ENCODE measurements at places on chromosomes 16 and 17.
A peak's percentile ranks its signal among the peaks of the same experiment; 100 is the strongest.

- no peak for DNase-seq
Measured at GRCh38 chr17:66337268-66337667, 34.9 kb downstream of the PRKCA start.

DNA sequence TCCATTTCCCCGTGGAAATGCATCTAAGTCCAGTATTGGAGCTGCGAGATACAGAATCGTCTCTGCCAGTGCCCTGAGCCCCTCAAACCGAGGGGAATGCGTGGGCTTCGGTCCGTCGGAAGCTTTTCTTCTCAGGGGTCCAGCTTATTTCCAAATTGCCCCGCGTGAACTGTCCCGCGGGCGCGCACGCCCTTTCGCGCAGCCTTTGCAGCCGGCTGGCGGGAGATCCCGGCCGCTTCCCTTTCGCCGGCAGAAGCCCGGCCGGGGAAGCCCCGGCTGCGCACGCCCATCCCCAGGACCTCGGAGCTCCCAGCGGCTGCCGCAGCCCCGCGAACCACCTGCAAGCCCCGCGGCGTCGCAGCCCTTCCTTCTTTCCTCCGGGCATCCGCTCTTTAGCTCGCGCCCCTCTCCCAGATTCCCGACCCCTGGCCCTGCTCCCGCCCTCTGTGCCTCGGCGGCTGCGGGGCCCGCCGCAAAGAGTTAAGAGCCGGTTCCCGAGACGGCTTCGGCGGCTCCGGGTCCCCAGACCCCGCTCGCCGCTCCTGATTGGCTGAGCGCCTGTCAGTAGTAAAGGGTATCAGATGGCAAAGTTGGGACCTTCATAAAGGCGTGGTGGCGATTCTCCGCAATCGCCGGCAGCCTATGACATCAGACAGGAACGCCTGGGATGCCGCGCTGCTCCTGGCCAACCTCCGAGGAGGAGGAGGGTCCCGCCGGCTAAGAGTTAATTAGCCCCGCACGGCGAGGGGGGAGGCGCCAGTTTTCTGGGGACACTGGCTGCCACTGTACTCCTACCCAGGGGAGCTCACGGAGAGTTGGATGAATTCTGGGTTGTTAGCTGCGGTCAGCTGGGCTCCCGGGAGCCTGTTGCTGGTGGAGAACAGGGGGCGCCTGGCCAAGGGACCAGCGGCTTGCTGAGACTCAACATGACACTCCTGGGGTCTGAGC lies at the start of gene MYOCD:
Gene MYOCD (plus strand): TSS at position 628 of the 948 bp plus-strand sequence. CDS start 299 bp downstream, at position 927.
- no peak for DNase-seq

- no peak for DNase-seq
Measured at GRCh38 chr17:20092261-20092867, 83.2 kb downstream of the SPECC1 start.

DNA sequence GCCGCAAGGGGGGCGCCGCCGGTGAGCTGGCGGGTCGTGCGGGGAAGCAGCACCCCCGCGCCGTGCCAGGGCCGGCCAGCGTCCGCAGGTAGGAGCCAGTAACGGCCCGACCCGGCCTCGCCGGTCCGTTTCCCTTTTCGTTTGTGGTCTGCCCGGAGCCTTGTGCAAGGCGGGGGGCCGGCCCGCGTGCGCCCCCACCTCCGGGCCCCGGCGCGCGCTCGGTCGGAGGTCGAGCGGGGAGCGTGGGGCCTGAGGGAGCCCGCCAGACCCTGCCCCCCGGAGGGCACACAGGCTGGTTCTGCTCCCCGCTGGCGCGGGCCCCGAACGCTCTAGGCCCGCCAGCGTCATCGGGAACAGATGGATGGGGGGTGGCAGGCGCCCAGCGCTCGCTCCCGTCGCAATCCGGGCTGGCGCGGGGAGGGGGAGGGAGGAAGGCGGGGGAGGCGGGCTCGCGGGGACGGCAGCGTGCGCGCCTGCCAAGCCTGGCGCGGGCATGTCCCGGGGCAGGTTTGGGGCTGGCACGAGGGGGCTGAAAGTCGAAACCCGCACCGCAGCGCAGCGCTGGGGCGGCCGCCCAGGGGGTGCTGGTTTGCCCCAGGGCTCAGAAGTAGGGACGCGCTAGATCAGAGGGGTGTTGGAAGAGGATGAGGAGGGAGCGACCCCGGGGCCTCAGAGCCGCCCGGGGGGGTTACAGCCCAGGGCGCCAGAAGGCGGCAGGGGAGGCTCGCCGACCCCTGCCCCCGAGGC lies 1.5 kb upstream of the GSE1 start:
- DNase-seq, result peak; percentile 72

- DNase-seq, result no peak
Measured at GRCh38 chr17:55285340-55286301, 20.9 kb downstream of the HLF start.

DNA sequence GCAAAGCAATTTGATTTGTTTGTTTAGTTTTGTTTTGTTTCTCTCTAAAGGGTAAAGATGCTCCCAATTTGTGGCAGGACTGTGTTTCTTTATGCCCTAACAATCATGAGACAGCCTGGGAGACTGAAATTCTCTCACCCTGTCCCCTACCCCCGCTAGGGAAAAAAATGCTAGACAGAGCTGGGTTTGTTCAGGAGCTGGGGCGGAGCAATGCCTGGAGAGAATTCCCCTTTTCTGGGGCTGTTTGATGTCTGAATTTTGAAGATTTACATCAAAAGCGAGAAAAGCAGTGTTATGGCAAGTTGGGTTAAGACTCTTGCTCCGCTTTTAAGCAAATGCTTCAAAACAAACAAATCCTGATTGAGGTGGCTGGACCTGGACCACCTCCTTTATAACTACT lies 8.4 kb downstream of the MAF start:
- no peak for DNase-seq

- no peak for DNase-seq
Measured at GRCh38 chr17:57369509-57369945, 113.2 kb downstream of the MSI2 start.

DNA sequence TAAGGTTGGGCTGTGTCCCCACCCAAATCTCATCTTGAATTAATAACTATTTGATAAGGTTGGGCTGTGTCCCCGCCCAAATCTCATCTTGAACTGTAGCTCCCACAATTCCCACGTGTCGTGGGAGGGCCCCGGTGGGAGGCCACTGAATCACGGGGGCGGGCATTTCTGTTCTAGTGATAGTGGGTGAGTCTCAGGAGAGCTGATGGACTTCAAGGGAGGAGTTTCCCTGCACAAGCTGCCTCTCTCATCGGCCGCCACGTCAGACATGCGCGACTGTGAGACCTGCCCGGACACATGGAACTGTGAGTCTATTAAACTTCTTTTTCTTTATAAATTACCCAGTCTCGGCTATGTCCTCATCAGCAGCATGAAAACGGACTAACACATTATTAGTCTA lies 44.9 kb upstream of the METRNL start:
- no peak for DNase-seq

- DNase-seq, result no peak
Measured at GRCh38 chr16:79849119-79849518, 248.6 kb upstream of the MAF start.

- DNase-seq, result no peak
Measured at GRCh38 chr17:48588528-48588927, 1.5 kb downstream of the HOXB3 start.

- no peak for DNase-seq
Measured at GRCh38 chr17:81867991-81868673, 3.0 kb downstream of the ARHGDIA start.

DNA sequence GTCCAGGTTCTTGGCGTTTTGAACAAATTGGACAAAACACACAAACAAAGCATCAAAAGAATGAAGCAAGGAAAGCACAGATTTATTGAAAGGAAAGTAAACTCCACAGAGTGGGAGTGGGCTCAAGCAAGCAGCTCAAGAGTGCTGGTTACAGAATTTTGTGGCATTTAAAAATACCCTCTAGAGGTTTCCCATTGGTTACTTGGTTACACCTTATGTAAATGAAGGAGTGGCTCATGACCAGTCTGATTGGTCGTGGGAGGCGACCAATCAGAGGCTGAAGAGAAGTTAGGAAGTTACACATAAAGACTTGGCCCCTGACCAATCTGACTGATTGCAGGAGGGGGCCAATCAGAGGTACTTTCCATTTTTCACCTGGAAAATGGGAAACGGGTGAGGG lies 1373.8 kb upstream of the GOT2 start:
- DNase-seq, result no peak

DNA sequence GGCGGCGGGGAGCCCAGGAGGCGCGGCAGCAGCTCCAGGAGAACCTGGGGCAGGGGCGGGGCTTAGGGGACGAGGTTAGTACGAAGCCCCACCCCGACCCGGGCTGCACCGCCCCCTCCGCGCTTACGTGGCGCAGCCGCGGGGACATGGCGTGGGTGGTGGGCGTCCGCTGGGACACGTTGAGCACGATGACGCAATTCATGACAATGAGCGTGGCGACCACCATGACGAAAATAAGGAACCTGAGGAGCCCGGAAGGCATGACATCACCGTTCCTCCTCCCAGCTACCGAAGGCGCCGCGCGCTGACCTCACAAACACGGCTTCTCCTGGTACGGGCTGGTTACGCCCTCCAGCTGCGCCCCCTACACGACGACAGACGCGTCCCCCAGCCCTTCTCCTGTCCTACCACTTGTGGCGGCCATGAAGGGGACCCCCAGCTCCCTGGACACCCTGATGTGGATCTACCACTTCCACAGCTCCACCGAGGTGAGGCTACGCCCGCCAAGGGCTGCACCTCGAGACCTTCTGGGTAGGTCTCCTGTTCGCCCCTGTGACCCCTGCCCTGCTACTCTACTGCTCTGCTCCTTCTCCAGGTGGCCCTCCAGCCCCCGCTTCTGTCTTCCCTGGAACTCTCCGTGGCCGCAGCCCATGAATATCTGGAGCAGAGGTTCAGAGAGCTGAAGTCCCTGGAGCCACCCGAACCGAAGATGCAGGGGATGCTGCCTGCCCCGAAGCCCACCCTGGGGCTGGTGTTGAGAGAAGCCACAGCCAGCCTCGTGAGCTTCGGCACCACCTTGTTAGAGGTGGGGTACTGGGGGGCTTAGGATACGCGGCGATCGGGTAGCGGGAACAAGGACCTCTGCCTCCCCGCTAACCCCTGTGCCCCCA lies at the start of gene C17orf107:
Gene C17orf107 (plus strand): TSS at position 196 of the 890 bp plus-strand sequence. CDS start 227 bp downstream, at position 423.
- no peak for DNase-seq

- no peak for DNase-seq
Measured at GRCh38 chr16:58422809-58423208, 30.5 kb downstream of the GINS3 start.

DNA sequence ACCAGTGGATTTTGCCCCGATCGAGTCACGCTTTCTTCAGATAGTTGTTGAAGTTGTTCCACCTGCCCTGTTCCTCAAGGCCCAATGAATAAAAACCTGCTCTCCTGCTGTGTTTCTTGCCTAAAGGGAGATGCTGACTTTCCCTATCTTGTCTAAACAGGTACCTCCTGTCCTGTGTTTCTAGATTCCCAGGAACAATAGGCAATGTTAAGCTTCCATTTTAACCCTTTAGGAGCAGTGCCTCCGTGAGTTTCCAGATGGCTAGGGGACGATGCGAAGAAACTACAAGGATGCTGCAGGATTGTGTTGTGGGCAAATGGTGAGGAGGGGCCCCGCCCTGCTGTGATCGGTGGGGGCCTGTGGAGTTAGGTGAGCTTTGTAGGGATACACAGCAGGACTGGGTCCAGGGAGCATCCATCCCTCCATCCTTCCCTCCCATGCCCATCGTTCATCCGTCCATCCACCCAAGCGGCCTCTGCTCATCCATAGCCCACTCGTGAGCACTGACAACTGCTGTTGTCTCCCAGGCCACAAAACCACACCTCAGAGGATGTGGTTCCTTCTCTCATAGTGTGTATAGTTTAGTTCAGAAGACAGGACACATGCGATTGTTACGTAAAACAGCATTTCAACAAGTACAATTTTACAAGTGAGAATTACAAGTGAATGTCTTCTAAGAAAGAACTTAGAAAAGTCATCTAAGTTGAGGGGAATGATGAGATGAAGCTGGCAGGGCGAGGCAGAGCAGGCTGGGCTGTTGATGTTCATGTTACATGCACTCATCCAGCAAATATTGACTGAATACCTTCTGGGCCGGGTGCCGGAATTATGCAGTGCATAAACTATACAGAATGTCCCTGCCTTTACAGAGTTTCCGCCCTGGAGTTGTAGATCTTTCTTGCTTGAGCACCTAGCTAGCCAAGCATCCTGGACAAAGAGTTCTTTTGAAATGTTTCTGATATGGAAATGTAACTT lies 5.2 kb downstream of the ARSG start:
- DNase-seq, result peak; percentile 4

DNA sequence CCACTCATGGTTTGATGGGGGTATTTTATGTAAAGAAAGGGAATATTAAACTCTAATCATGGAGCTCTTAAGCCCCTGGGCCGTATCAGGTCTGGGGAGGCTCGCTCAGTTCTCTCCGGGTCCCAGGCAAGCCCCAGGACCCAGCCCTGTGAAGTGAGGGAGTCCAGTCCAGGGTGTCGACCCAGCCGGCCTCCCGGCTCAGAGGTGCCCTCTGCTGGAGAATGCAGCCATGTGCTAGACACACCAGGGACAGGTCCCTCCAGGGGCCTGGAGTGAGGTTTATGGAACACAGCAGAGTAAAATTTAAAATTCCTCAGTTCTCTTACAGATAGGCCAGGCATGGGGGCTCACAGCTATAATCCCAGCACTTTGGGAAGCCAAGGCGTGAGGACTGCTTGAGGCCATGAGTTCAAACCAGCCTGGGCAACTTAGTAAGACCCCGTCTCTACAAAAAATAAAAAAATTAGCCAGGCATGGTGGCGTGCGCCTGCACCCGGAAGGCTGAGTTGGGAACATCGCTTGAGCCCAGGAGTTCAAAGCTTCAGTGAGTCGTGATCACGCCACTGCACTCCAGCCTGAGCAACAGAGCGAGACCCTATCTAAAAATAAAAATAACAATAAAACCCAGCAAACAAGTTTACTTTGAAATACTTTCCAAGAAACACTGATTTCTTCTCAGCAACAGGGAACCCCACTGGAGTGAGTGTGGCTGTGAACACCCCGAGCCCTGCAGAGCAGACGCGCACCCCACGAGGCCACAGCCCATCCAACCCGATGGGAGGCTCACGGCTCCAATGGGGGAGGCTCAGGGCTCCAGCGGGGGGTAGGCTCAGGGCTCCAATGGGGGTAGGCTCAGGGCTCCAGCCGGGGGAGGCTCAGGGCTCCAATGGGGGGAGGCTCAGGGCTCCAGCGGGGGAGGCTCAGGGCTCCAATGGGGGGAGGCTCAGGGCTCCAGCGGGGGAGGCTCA lies 72.2 kb downstream of the ZNF778 start:
- no peak for DNase-seq

DNA sequence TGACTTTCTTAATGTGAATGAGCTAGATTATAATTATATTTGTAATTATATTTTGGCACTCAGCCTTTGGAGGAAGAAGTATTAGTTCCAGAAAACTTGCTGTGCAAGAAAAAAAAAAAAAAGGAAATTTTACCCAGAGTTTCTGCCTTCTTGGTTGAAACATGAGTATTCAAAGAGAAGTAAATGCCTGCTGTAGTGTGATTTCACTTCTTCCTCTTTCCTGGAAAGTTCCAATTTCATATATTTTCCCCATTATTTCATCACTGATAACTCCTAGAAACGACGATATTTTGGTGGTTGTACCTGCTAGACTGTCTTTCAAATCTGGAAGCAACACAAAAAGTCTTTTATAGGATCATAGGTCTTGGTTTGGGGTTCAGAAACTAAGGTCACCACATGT lies 20.4 kb upstream of the MPHOSPH6 start:
- DNase-seq, result no peak

GRCh38 chr17:74442291-74442669 lies 10.4 kb downstream of the GPRC5C start:
- DNase-seq, result no peak

GRCh38 chr16:73459586-73459985 lies 411.7 kb upstream of the ZFHX3 start:
- DNase-seq, result no peak

GRCh38 chr17:82152114-82152513 lies 54.1 kb upstream of the FASN start:
- no peak for DNase-seq

All from GF-D8 (cell line).